Stimulated activated CD8-positive, alpha-beta memory T cell treated with anti-CD3 and anti-CD28 coated beads, Interleukin-4, amount 100 ng/mL, for 4 hours (primary cell): ENCODE measurements at places on chromosomes 3 and 15.

GRCh38 chr3:129758306-129758705, 135.2 kb downstream of the TMCC1 start:
- no peak for DNase-seq

DNA sequence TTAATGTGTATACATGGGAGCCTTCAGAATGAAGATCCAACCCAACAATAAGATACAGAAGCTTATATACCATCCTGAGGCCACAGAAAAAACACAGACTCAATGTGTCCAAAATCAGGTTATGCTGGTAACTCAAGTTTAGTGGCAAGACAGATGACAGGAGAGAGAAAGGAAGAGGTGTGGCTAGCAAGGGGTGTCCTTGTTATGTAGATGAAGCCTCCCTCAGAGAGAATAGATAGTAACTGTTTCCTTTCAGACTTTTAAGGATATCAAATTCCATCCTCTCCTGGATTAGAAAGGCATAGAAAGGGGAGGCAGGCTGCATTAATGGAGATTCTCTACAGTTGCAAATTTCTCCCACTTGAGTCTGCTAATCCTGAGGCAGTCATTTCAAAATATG, 447.4 kb downstream of the GABRB3 start:
- DNase-seq, result no peak

DNA sequence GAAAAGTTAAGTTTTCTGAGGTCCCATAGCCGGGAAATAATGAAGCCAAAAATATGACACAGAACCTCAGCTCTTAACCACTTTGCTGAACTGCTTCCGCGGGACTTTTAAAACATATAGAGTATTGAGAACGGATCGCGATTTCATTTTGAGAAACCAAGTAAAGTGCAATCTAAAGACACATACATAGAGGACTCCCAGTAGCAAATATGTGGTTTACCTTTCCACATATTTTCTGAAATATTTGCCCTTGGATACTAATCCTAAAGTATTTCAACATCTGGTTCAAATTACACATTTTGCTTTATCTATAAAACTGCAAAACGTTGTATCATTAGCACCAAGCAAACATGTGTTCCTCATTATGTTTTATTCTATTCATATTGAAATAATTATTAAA, 776.5 kb downstream of the ROBO2 start:
- no peak for DNase-seq

DNA sequence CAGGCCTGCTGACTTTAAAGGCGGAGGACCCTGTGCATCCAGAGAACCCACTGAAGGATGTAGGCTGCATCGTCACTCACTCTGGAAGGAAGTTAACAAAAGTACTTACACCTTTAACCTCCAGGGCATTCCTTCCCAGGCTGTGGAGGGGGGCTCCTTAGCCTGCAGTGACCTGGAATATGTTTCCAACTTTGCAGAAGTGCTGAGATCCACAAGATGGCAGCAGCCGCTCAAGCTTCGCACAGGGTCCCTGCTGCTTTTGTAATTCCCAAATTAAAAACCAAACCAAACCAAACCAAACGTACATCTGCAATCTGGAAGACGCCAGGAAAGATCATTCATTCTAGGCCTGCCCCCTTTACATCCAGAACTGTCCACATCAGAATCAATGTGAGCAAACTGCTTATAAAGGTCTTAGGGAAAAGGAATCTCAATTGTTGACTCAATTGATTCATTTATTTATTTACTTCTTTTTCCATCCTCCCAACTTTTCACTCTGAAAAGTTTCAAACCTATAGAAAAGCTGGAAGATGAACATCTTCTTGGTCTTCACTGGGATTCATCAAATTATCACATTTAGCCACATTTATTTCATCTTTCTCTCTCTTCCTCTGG, 70.5 kb upstream of the KLHL25 start:
- DNase-seq, result no peak

GRCh38 chr3:53491276-53491675, 3.1 kb upstream of the CACNA1D start:
- DNase-seq, result no peak

DNA sequence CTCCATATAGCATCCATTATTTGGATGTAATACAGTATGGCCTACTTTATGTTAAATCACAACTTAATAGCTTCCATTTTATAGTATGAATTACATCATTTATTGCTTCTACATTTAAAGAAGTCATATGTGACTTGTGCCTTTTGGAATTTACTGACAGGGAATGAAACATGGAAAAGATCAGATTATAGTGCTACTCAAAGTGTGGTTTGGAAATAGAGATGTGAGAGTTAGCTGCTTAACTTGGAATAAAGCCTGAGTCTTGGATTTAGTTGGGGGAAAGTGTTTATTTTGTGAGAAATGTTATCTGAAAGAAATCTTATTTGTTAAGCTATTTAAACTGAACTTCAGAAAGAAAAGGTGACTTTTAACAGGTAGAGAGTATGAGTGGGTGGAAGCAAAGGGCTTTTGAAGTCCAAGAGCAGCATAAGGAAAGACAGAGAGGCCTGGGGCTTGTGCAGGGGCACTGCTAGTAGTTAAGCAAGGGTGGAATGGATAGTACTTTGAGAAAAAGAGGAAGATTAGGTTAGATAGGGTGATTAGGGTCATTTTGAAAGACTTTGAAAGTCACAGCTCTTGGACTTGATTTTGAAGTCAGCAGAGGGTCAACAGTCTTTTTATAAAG, 60.5 kb downstream of the SLMAP start:
- DNase-seq, result no peak

- no peak for DNase-seq
Measured at GRCh38 chr3:129266651-129267050, 12.0 kb upstream of the HMCES start.

GRCh38 chr3:172580680-172581401, 57.6 kb upstream of the TNFSF10 start:
- DNase-seq, result no peak

DNA sequence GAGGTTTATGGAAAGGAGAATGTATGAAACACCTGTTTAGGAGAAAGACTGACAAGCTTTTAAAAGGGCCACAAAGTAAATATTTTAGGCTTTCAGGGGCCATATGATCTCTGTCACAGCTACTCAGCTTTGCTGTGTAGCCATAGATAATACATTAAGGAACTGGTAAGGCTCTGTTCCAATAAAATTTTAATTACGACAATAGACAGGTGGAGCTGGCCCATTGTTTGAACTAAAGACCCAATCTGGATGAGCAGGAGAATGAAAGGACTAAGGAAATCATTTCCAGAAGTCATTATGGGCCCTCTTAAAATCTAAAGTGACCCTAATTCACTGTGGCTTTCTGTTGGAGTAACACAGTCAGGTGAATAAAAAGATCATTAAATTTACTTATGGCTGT, 48.5 kb upstream of the SLC12A8 start:
- no peak for DNase-seq

DNA sequence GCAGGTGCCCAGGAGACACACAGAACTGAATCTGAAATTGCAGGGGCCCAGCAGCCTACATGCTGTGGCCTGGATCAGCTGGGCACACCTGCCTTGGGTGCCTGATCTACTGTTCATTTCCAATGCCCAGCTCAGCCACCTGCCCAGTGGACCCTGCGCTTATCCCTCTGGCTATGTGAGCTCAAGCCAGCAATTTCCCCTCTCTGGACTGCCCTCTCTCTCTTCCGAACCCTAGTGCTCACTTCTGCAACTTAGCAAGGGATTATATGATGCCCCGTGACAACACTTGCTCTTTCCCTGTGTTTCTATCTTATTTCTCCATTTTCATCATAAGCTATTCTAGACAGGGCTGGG, 276.0 kb downstream of the UACA start:
- no peak for DNase-seq

DNA sequence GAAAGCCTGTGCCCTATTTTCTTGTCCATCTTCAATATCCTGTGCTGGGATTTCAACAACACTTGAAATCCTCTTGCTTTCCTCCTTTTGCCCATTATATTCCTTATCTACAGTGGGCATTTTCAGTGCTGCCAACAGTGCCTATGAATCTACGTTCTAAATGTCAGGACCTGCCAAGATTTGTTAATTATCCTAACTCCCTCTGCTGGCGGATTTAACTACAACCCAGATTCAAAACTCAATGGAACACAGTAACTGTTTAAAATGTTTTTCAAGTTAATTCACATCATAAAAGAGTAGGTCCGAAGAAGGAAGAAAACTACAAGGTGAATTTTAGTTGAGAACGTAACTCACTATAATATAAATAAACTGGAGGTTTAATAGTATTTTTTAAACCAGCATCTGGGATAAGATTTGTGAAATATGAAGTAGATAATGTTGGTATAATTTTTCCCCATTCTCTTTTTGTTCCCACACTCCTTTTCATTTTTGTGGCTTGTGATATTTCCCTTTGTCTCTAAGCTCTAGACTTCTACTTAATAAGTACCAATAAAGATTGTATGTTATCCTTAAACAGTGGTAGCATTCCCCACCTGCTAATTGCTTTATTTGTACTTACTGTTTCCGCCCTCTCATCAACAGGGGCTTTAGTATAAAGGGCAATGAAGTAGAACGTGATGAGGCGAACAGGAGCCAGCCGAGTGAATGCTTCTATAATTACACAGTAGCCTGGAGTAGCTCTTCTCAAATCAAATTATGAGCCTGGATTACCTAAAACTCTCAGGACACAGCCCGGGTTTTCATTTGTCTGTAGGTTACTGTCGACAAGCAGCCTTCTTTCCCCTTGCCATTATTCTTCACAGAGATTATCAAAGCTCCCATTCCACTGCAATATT, 302.5 kb upstream of the ATP11B start:
- no peak for DNase-seq

DNA sequence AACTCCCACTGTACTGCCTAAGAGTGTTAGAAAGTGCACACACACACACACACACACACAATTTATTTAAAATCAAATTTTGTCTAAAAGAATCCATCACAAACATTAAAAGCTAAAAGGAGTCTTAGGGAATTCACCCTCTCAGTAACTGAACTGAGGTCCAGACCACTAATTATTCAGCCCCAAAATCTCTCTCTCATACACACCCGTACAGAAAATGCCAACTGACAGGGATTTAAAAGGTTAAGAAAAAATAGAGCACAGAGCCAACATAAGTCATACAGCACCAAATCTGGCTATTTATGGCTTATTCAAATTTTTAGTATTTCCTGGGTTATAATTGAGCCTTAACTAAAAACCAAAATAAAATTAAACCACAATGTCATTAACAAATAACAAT, 20.7 kb downstream of the GBE1 start:
- no peak for DNase-seq

DNA sequence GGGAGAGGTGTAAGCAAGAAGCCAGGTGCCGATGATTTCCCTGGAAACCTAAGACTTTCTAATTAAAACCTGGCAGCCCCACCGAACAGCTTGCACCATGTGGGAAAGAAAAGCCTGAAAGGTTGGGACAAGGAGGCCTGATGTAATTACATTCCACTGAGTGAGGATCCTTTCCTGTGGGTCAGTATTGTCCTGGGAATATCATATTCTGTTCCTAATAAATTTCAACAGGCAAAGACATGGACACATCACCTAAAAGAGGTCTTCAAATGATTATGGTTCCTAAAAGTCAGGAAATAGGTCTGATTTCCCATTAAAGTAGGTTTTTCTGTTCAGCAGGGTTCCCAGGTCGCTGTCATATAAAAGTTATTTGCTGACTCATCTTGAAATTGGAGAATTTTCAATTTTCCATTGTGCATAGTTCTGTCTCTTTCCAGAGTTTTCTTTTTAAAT, 58.5 kb downstream of the DUT start:
- DNase-seq, result no peak

DNA sequence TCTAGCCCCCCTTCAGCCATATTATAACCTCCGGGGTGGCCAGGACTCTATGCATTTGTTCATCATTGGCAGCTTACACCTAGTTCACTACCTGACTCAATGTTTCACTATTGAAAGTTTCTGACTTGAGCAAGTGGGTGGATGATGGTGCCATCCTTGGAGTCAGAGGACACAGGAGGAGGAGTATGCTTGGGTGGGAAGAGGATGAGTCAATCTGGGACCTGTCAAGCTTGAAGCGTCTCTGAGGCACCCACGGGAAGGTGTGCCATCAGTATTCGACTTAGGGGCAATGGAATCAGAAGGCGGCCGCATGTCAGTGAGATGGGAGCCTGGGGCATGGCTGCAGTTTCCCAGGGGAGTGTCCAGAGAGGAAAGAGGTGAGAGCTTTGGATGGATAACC, 133.3 kb downstream of the EPHB1 start:
- no peak for DNase-seq

DNA sequence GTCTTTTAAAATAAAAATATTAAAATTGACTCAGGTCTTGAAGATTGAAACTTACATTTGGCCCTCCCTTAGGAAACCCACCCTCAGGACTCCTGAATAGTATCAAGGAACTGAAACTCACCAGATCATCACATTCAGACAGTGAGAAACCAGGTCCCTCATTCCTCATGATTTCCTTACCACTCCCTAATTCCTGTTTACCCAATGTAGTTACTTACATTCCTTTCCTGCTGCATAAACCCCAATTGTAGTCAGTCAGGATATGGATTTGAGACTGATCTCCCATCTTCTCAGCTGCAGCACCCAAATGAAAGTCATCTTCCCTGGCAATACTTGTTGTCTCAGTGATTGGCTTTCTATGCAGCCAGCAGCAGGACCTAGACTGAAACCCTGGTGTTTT, 8.6 kb downstream of the ATP13A4 start:
- DNase-seq, result no peak

DNA sequence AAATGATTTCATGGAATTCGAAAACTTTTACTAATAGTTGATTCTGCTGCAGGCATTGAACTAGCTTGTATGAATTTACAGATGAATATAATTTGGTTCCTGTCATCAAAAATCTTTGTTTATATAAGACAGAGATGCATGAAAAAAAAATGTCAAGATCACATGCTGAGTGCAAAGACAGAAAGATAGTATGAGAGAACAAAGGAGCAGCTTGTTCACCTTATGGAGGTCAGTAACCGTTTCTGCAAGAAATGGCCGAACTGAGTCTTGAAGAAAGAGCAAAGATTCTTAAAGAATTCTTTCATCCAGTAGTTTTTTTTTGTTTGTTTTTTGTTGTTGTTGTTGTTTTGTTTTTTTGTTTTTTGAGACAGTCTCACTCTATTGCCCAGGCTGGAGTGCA, 450.6 kb downstream of the TUSC7 start:
- no peak for DNase-seq

GRCh38 chr3:149738876-149739275, 13.4 kb downstream of the COMMD2 start:
- DNase-seq, result no peak

DNA sequence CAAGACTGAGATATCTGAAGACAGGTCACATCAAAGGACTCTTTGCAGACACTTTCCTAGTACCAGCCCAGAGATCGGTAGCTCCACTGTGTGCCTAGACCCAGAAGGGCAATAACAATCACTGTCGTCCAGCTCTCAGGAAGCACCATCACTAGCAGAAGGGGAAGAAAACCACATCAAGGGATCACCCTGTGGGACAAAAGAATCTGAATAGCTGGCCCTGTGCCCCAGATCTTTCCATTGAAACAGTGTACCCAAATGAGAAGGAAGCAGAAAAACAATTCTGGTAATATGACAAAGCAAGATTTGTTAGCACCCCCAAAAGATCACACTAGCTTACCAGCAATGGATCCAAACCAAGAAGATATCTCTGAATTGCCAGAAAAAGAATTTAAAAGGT, 404.4 kb upstream of the NECTIN3 start:
- no peak for DNase-seq
